ENCODE measurements at places on chromosomes 11 and 22.

GRCh38 chr11:40306938-40307548, 1152.4 kb downstream of the LRRC4C start:
- no peak for DNase-seq

GRCh38 chr22:40479126-40479800, 108.9 kb downstream of the SGSM3 start:
- DNase-seq = no peak

- DNase-seq = no peak
Measured at GRCh38 chr11:75449776-75450175, 16.8 kb upstream of the KLHL35 start.

DNA sequence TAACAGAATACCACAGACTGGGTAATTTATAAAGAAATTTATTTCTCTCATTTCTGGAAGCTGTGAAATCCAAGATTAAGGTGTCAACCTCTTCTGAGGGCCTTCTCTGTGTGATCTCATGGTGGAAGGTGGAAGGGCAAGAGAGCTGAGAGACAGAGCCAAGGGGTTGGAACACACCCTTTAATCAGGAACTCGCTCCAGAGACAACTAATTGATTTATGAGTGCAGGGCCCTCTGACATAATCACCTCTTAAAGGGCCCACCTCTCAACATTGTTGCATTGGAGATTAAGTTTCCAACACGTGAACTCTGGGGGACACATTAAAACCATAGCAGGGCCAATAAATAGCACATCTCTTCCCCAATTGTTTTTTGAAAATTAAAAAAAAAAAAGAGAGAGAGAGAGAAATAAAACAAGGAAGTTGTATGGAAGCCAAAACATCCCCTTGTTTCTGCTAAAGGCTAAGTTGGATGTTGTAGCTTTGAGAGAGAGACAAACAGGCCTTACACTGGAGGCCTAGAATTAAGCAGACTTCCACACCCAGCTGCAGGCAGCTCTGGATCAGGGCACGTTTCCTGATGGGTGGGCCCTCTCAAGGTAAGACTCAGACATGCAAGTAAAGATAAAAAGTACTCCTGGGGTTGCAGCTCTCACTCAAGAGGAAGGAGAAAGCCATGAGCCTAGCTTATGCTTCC, 64.1 kb upstream of the BIRC3 start:
- no peak for DNase-seq

GRCh38 chr11:40125054-40125453, 1334.4 kb downstream of the LRRC4C start:
- DNase-seq = no peak

- no peak for DNase-seq
Measured at GRCh38 chr11:107590460-107591377, at the start of gene ELMOD1. TSS of gene ELMOD1 (plus strand) at chr11:107591147. CDS start at chr11:107618190, 27,043 bp downstream.

- DNase-seq = no peak
Measured at GRCh38 chr11:12673924-12674570, at the start of gene TEAD1. TSS of gene TEAD1 (plus strand) at chr11:12674421.

DNA sequence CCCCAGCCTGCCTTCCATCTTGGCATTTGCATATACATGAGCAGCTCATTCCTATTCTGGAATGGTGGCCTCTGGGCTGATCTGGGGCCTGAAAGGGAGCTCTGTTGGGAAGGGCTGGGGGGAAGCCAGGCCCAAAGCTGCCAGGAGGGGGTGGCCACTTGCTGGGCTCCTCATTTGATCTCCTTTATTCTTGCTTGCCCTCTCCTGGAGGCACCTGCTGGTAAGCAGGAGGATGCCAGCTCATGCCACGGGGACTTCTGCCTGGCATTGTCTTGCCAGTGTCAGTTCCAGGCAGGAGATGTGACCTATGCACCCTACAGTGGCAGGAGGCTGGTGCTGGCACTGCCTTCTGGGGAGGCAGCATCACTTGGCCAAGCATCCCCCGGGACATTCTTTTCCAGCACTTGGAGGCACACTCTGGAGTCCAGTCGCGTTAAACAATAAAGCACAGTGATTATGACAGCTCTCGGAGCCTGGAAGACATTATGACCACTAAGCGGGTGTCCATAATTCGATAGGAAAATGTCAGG, 128.3 kb downstream of the NTM start:
- DNase-seq = no peak

DNA sequence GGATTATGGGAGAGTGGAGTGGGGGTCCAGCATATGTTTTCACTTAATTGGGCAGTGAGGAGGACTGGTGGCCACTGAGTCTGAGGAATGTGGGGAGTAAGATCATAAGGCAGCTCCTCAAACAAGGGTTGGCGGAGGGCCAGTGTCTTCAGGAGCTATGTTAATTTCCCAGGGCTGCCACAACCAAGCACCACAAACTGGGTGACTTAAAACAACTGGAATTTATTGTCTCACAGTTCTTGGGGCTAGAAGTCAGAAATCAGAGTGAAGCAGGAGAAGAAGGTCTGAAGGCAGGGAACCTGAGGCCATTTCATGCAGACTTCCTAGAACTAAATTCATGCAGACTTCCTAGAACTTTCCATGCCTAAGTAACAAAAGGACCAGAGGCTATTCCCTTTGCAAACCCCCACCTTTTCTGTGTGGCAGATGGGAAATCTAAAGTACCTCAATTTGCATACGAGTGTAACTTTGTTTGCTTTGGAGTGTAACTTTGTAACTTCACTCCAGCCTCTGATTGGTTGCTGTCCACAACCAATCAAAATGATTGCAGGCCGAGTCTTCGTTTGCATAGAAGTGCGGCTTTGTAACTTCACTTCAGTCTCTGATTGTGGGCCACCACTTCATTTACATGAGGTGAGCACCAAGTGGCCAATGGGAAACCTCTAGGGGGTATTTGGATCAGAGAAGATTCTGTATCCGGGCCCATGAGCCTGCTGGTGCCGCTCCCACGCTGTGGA, 50.5 kb upstream of the ZBED5 start:
- DNase-seq = no peak
